ENCODE measurements at places on chromosomes 3 and 15.
A peak's percentile ranks its signal among the peaks of the same experiment; 100 is the strongest.

GRCh38 chr15:51842852-51843737 is 13.6 kb downstream of the TMOD3 start:
- DNase-seq: peak; percentile 41

DNA sequence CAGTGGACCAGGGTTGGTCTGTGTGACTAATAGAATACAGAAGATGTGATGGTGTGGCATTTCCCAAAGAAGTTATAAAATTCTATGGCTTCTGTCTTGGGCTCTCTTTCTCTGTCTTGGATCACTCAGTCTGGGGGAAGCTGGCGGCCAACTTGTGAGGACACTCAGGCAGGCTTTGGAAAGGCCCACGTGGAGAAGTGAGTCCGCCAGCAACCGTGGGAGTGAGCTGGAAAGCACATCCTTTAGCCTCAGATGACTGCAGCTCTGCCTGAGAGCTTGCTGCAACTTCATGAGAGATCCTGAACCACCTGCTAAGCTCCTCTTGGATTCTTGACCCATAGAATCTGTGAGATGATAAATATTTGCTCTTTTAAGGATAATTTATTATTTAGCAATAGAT is 72.0 kb upstream of the RASGRP1 start:
- DNase-seq: no peak

- DNase-seq: no peak
These were observed 33.6 kb upstream of the ETV5 start for GRCh38 chr3:186142393-186142932.

GRCh38 chr3:123723522-123724168 is 138.8 kb upstream of the HACD2 start:
- DNase-seq: peak; percentile 88

DNA sequence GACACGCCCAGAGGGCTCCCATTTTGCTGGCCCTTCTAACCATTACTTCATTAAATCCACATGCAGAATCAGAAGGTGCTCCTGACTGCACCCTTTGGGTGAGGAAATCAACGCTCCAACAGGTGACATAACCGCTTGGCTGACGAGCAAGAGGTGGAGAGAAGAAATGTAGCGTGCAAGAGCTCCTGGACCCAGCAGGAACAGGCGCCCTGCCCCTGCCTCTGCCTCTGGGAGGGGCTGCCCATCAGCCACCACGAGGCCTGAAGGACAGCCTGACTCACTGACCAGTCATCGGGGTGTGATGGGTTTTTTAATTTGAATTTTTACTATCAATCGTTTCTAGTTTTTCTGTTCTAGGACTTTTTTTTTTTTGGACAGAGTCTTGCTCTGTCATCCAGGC is 218.2 kb downstream of the ADAMTS17 start:
- no peak for DNase-seq

DNA sequence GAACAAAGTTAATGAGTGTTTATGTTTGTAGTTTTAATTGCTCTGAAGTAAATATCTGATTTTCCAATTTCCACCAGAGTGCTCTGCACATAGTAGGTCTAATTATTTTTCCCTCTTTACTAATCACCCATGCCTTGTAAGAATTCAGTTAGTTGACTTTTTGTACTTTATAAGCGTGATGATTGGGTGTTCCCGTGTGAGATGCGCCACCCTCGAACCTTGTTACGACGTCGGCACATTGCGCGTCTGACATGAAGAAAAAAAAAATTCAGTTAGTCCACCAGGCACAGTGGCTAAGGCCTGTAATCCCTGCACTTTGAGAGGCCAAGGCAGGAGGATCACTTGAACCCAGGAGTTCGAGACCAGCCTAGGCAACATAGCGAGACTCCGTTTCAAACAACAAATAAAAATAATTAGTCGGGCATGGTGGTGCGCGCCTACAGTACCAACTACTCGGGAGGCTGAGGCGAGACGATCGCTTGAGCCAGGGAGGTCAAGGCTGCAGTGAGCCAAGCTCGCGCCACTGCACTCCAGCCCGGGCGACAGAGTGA is 507 bp upstream of the VHL start:
- no peak for DNase-seq

DNA sequence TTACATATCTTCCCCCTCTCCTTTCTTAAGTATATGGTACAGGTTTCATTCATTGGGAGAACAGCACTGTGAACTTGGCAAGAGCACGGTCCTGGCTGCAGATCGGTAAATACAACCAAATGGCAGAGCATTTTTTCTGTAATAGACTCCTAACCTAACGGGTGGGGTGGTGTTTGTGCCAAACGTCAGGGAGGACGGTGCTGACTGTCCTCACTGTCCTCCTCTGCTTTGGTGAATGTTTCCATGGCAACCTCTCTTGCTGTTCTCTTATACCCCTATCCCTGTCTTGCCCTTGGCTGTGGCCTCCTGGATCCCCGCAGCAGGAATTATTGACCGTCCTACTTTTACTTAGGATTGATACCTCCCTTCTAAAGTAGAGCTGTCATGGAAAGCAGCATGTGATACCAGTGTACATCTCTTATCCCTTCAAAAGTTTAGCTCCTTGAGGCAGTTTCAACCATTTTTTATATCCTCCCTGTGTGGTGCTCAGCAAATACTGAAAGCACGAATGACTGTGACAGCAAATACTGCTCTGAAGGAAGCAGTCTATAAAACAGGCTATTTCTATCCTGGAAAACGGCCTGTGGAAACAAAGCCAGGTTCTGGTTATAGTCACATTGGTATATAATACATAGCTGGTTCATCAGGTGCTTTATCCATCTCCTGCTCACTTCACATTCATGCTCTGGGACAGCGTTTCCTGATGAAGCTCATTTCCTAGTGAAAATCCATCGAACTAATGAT is 275.4 kb upstream of the C2CD4B start:
- no peak for DNase-seq

DNA sequence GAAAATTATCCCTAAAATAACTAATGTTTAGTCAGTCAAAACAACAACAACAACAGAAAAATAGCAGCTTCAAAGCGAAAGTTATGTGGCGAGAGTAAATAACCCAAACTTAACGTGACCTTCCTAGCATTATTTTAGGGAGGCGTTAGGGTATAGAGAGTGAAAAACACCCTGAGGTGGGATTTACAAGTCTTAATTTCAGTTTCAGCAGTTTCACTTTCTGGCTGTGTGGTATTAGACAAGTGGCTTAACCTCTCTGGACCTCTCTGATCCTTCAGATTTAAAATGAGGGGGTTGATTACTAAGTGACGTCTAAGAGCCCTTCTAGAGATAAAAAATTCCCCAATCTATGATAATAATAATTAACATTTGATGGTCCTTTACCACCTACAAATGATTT is 291.2 kb downstream of the ZBTB20 start:
- DNase-seq: no peak

DNA sequence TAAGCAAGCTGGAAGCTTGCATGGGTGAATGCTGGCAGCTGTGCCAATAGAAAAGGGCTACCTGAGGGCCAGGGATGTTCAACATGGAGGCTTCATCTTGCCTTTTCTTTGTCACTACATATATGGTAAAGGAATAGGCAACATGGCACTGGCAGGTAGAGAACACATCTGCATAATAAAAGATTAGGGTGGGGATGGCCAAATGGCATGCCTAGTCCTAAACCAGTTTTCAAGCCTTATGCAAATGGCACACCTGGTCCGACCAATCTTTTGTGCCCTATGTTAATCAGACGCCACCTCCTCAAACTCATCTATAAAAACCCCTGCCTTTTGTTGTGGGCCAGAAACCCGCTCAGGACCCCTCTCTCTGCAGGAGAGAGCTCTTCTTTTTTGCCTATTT is 216.8 kb upstream of the PROK2 start:
- DNase-seq: no peak

DNA sequence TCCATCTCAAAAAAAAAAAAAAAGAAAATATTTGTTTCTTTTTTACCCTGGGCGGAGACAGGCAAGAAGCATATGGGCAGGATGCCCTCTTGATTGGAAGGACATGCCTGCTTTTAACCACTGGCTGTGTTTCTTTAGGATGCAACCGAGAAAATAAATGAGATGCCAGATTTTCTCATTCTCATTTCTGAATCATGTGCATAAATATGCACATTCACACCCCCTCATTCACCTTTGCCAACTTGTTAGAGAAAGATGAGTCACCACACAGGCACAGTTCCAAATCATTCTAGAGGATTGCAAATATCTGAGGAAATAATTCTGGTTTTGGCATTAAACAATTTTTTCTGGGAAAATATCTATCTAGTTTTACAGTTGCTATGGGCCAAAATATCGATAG is 3.3 kb downstream of the LIPH start:
- peak; percentile 56 for DNase-seq

- no peak for DNase-seq
These were observed 626.3 kb downstream of the TBL1XR1 start for GRCh38 chr3:176570992-176571391.

GRCh38 chr3:122025296-122025695 is 3.2 kb upstream of the ILDR1 start:
- no peak for DNase-seq

DNA sequence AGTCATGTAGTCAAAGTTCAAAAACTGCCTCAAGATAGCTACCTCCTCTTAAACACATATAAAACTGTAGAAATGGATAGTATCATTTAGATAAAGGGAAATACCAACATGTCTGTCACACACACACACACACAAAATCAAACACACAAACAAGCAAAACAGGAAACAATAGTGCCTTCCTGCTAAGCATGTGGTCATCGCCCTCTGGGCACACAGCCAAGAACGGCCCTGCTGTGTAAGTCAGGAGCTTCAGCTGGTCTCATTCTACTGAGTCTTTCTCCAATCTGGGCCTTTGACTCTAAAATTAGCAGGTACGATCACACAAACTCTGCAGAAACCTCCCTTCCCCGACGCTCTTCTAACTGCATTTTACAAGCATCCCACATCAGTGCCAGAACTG is 272.2 kb upstream of the CHRNA7 start:
- DNase-seq: peak; percentile 34
